ENCODE measurements at places on chromosomes 6 and 20. TPM values are rescaled to one million over a fixed set of nuclear protein-coding genes. Genes with fewer than 3 reads are reported as not detected.

DNA sequence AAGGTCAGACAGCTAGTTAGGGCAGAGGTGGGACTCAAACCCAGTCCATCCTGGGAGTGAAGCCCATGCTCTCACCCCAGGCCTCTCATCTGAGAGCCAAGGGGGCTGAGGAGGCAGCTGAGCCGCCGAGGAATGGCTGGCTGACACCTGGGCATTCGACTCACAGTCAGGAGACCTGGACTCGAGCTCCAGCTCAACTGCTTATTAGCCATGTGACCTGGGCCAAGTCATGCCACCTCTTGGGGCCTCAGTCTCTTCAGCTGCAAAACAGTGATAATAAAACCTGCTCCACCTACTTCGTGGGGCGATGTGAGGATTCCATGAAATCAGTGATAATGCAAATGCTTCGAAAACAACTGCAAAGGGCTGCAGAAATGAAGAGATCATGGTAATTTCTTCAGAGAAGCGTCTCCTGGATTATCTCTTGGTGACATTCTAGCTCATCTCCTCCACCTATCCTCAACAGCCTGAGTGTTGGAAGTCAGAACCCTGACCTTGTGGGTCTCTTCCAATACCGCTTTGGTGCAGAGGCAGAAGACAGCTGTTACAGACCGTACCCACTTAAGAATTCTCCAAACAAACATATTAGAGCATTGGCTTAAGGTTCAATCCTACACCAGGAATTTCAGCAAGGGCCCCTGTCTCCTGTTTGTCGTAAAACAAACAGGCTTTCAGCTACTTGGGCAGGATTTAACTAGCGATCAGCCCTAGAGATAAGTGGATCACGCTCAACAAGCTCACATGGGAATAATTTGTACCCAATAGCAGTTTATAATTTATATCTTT, 60.0 kb upstream of the PIM1 start:
- DNase-seq = no peak

DNA sequence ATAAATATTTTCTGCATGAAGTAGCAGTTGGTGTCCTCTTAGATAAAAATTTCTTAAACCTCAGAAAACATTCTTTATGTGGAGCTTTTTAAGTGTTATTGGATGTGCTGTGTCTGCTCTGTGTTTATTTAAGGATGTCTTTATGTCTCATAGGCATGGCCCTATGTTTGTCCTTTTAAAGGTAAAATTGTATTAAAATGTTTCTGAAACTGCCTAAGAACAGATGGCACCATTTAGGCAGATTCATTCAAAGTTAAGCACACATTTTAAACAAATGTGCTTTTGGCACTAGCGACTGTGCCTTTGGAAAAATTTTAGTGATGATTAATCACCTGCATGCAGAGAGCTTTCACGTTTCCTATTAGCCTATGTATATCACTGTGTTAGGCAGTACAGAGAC, 125.2 kb downstream of the KIF6 start:
- no peak for DNase-seq

ALDH8A1 gene
- total RNA-seq = 0.53 TPM

DNA sequence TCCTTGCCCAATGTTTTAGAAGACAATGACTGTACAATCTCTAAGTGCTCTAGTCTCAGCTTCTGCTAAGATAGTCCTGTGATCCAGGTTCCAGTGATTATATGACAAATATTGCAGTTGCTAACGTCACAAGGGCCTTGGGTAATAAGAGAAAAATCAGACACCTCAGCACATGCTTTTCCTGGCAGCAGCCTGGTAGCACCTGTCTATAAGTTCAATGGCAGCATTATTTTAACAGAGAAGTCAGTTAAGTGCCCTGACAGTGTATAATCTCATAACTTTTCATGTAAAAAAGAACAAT, 121.3 kb upstream of the BCLAF1 start:
- no peak for DNase-seq

SPATA25 gene
- total RNA-seq = 0.53 TPM

HSD17B8 gene
- 12.3 TPM for total RNA-seq

CRIP3 gene
- total RNA-seq = 42.2 TPM
